ENCODE measurements at places on chromosomes 1 and 21.

DNA sequence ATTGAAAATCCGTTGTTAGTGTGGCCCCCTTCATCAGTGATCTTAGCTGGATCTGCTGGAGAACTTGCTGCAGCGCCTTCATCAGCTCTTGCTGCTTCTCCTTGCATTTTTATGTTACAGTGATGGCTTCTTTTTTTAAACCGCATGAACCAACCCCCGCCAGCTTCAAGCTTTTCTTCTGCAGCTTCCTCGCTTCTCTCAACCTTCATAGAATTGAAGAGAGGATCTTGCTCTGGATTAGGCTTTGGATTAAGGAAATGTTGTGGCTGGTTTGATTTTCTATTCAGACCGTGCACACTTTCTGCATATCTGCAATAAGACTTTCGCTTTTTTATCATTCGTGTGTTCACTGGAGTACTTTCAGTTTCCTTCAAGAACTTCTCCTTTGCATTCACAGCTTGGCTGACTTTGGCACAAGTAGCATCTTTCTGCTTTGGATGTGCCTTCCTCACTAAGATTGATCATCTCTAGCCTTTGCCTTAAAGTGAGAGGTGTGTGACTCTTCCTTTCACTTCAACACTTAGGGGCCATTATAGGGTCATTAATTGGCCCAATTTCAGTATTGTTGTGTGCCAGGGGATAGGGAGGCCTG lies 13.1 kb downstream of the RNF187 start:
- no peak for DNase-seq

DNA sequence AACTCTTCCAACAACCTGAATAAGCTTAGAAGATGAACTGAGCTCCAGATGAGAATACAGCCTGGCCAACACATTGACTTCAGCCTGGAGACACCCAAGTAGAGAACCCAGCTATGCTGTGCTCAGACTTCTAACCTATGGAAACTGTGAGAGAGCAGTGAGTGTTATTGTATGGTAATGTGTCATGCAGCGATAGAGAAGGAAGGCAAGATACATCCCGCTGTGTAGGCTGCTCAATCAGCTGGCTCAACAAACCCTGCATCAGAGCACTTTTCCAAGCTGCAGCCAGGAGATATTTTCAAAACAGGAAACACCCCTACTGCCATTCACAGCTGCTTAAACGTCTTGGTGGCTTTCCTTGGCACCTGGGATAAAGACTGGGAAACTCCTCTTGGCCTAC lies 321.3 kb downstream of the SIPA1L2 start:
- no peak for DNase-seq

DNA sequence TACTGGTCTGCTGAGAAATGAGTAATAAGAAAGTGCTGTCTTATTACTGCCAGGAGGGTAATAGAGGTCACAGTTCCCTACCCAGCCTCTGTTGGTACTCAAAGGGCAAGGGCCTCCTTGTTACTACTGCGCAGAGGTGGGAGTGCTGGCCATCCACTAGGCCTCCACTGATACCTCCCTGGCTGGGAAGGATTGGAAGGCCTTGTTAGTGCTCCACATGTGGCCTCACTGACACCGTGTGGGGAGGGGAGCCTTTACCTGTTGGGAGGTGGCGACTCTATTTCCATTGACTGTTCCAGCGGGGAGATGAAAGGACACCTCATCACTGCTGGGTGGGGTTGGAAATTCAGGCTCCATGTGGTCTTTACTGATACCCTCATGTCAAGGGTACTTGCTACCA lies 57.8 kb upstream of the USP24 start:
- no peak for DNase-seq

DNA sequence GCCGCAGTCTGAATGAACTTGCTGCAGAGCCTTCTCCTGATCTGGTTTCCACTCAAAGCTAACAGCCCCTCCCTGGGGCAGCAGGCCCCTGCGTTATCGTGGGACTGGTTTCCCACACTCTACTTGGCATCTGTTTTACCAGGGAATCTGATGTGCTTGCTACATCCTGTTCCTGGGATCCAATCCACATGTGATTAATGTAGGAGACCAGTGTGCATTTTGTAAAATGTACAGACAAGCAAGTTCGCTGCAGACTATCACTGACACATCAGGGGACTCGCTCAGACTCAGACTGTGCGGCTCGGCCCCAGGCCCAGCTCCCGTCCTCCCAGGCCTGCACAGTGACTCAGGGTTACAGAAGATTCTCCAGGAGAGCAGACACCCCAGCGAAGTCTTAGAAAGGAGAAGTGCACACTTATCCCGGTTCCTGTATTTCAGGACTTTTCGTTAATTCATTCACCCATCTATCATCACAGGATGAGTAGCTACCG lies 340.1 kb downstream of the MATN1 start:
- peak; percentile 35 for DNase-seq

- DNase-seq: peak; percentile 80
These were observed 7.6 kb downstream of the DHRS3 start for GRCh38 chr1:12610305-12610935.

GRCh38 chr1:172616195-172616594 lies 42.7 kb upstream of the FASLG start:
- no peak for DNase-seq

DNA sequence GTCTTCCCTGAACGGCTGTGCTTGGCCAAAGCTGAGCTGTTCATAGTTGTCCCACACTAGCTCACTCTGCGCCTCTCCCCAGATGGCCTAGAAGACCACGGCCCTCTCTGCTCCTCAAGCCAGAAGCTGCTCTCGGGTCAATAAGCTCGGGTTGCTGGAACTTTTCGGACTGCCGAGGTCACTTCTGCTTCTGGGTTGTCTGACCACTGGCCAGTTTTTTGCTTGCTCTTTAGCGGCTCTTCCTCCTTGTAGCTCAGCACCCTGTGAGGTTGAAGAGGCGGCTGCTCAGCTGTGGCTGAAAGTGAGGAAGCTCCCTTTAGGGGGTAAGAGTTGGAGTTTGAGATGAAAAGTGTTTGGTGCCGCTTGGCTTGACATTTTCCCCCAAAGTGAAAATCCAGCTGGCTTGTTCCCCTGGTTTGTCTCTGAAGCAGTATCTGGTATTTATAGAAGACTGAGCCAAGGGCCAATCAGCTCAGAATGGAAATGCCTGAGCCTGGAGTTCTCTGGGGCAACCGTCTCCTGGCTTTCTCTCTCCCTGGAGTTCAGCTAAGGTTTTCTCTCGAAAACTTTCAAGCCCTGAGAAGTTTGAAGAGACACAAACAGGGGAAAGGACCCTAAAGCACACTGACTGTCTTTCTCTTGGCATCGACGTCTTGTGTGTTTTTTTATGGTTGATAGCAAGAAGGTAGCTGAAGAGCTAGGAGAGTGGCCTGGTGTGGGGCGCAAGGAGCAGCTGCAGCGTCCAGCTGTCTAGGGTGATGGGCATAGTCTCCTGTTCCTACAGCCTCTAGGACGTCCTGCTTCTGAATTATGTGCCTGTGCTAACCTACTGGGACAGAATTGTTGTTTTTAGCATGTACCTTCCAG lies 72.0 kb downstream of the SYT6 start:
- DNase-seq: no peak

DNA sequence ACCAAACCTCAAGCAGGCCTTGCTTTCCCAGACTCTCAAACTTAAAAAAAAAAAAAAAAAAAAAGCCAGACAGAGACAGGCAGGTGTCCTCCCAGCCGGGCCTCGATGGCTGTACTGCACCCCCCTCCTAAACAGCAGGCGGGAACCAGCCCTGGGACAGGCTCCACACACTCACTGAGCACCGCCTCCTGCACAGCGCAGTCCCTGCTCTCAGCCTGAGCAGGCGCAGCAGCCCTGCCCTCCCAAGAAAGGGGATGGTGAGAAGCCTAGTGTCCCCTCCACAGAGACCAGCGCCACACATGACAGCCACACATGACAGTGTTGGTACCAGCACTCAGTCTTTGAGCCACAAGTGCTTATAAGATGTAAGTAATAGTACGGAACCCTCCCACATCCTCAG lies 11.9 kb downstream of the MX2 start:
- no peak for DNase-seq

DNA sequence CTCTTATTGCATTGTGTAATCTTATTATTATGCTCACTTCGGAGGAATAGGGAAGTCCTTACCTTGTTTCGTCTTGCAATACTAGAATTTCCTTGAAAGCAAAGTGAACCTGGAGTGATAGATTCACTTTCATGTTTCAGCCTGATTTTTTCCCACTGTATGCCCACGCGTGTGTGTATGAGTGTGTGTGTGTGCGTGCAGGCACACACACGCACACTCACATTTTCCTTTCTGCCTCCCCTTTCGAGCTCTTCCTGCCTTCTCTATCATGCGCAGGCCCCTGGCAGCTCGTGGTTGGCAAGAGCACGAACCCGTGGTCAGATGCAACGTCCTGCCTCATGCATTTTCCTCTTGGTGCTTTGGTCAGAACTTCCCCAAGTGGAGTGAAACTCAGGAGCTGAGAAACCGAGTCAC lies at the start of gene GCSAML:
TSS of gene GCSAML (plus strand) at position 366 of the 414 bp plus-strand sequence. CDS start 58 bp downstream, outside the sequence.
- DNase-seq: no peak

GRCh38 chr1:182998482-182998881 lies 24.7 kb upstream of the LAMC1 start:
- DNase-seq: no peak

- DNase-seq: peak; percentile 28
These were observed 19.8 kb downstream of the NPR1 start for GRCh38 chr1:153698020-153698922.

DNA sequence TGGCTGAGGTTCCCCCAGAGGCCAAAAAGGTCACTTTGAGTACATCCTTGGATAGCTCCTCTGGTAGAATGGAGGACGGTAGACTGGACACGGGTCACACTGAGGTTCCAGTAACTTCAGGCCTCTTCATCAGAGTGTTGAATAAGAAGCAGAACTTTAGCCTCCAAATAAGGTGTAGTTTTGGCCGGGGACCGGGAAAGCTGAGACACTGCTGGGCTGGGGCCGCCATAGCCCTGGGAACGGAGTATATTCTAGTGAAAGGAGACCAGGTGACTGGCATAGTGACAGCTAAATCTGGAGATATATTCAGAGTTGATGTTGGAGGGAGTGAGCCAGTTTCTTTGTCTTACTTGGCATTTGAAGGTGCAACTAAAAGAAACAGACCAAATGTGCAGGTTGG lies 84.1 kb downstream of the EVA1C start:
- DNase-seq: no peak

GRCh38 chr1:36624466-36624865 lies 141.8 kb upstream of the CSF3R start:
- no peak for DNase-seq

GRCh38 chr1:24400065-24400464 lies 13.5 kb downstream of the STPG1 start:
- DNase-seq: no peak

DNA sequence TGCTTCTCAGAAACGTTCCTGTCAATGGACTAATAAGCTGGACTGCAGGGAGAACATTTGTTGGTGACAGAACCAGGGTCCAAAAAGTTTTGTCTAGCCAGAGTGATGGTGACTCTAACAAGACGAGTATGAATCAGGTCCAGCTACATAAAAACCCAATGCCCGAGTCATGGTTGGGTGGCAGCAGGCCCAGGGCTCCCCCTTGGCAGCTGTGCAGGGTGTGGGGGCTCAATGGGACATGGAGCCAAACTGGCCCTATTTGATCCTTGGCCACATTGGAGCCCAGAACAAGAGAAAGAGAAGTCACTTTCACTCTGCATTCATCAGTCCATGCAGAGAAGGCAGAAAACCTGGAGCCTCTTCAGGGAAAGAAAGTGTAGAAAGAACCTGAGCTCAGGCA lies 37.9 kb upstream of the TENT5C start:
- no peak for DNase-seq

DNA sequence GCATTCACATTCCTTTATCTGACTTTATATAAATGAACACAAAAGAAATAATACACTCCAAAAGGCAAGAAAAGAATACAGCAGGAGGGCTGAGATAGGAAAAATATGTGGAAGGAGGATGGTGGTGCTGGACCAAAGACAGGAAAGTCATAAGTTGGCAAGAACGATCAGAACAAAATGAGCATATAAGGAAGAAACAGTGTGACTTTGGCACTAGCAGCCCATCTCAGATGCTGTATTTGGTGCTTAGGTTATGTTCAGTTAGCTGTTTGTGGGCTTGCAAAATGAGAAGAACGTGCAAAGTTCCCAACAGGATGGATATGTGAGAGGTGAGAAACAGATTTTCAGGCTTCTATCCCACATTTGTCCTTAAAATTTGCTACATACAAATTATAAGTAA lies 719.8 kb upstream of the ADGRL4 start:
- DNase-seq: peak; percentile 45

- peak; percentile 98 for DNase-seq
These were observed 13.2 kb downstream of the HMGB4 start for GRCh38 chr1:33876970-33877650.

- DNase-seq: no peak
These were observed 8.6 kb downstream of the ALPL start for GRCh38 chr1:21517660-21518480.

DNA sequence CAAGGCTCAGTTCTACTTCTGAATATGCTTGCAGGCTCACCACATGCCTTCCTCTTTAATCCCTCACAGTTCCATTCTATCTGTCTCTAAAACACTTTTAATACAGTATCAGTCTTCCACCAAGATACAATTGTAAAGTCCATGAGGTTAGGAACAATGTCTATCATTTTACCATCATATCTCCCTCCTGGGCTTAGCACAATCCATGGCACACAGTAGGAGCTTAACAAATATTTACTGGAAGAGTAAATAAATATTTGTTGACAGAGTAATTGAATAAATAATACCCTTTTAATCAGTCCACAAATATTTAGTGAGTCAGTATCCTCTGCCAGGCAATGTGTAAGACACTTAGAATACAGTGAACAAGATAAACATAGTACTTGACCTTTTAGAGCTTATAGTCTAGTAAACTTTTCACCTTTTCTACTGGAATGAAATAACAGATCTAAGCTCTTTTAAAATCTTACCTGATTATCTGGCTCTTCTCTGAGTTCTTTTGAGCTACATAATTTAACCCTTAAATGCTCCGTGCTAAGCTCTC lies 12.7 kb upstream of the GADD45A start:
- no peak for DNase-seq

DNA sequence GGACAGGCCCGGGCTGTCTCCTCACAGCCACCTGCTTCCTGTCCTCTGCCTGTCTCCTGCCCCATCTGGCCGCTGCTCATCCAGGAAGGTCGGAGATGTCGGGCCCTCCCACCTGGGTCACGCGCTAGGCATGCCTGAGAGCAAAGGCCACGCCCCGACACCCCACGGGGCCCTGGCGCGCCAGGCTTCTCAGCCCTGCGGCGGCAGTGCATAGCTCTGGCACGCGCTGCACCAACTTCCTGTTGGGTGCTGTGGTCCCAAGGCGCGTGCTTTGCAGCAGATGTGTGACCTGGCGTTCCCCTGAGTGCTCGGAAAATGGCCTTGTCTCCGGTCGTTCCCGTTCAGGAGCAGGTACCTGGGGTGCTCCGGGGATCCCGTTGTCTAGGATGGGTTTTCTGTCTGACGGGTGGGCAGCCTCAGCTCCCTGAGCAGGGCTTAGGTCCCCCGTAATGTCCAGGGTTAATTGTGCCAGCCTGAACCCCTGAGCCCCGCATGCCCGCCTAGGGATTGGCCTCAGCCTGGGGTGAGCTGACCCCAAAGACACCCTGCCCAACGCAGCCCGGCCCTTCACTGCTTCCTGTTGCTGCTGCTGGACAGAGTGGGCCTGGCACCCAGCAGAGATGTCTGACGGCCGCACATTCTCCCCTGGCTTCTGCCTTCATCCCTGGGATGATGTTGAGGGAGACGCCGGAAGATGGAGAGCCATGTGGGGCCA lies 19.4 kb upstream of the KCNAB2 start:
- peak; percentile 47 for DNase-seq

- DNase-seq: peak; percentile 13
These were observed 50.4 kb downstream of the SLC16A1 start for GRCh38 chr1:112905395-112906149.

Measured in fibroblast of upper back skin (primary cell).